ENCODE measurements at places on chromosomes 13 and 19.

DNA sequence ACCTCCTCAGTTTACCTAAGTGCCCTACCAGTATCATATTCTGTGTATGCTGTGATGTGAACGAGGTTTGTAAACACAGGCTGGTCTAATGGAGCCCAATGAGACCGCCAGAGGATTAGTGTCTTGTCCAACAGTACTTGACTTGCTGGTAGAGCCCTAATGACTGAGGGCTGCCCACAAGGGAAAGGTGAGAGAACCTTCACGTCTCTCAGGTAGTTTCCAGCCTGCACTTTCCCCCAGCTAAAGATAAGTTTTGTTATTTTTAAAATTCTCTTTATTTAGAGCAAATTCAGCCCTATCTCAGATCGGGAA lies 498 bp upstream of the RBM26 start:
- no peak for DNase-seq

DNA sequence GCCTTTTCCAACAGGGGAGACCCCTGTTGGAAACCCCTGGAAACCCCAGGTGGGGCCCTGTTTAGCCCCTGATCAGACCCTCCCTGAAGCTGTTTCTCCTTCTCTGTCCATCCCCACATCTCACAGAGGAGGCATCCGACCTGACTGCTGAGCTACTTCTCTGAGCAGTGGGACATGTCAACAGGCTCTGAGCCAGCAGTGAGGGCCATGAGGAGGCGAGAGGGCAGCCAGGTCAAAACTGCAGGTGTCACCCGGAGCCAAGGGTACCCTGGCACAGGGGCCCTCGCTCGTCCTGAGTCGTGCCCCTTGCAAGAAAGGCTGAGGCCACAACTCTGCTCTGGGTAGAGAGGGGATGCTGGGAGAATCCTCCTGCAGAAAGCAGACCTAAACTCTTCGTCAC lies 13.6 kb downstream of the PEPD start:
- DNase-seq: no peak

GRCh38 chr19:14368011-14368513 lies 13.2 kb upstream of the ADGRE5 start:
- DNase-seq: no peak

DNA sequence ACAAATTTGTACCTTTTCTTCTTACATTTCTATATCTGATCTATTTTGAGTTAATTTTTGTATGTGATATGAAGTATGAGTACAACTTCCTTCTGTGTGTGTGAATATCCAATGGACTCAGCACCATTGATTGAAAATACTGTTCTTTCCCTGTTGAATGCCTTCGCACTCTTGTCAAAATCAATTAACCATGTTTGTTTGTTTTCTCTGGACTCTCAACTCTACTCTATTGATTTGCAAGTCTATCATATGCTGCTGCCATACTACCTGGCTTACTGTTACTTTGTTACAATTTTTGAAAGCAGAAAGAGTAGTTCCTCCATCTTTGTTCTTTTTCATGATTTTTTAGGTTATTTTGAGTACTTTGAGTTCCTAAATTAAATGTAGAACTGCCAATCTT lies 1437.4 kb upstream of the SPRY2 start:
- DNase-seq: no peak

DNA sequence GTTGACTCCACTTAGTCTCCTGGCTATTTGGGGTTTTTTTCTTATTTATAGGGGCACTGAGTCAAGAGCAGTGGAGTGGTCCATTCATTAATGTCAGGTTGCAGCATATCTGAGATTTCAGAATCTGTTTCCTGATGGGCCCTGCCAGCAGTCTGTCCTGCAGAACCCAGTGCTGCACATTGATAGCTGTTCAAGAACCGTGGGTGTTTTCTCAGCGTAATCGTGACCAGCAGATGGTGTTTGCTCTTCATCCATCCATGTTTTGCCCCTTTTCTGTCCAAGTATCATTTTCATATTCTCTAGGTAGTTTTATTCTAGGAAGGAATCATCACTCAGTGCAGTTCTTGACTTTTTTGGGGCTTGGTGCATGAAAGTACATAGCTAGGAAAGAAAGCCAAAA lies 166.5 kb downstream of the ATP8A2 start:
- DNase-seq: no peak

DNA sequence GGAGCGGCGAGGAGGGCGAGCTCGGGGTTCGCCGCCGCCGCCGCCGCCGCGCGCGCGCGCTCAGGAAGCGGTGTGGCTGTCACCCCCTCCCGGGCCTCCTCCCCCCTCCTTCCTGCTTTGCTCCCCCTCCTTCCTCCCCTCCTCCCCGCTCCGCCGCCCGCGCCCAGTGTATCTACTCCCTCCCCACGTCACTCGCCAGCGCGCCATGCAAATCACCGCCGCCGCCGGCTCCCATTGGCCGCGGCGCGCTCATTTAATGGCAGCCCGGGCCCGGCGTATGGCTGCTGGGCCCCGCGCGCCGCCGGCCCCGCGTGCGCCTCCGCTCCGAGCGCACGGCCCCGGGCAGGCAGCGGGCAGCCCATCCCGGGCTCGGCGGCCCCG lies 335 bp upstream of the SOX1 start:
- DNase-seq: no peak

DNA sequence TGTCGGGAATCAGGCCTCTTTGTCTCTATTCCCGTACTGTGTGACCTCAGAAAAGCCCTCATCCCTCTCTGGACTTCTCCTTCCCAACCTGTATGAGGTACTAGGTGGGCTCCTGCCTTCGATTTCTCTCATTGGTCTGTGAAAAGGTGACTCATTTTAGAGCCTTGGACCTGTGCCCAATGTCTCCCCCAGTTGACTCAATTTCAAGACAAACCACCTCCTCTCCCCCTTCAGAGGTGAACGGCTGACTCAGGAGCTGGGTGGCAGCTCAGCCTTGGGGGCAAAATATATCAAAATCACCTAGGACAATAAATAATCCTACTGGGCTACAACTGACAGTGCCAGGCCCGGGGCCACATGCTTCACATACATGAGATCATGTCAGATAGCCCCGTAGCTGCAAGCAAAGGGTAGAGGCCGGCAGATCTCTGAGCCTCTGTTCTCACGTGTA lies 630 bp downstream of the COQ8B start:
- no peak for DNase-seq

GRCh38 chr13:28047757-28048388 lies 52.5 kb downstream of the FLT3 start:
- no peak for DNase-seq

DNA sequence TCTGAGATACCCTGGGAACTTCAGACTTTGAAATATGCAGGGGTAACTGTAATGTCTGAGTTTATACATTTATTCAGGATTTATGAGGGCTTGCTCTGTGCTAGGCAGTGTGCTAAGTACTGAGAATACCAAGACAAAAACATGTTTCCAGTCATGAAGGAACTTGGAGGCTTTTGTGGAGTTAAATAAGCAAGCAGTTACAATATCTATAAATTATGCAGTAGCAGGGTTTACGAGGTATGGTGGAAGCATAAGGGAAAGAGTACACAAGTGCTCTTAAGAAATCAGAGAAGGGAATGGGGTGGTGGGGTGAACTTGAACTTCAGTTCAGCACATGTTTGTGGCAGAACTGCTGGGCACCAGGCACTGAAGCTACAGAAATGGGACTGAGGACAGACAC lies 28.0 kb downstream of the MAB21L1 start:
- no peak for DNase-seq

DNA sequence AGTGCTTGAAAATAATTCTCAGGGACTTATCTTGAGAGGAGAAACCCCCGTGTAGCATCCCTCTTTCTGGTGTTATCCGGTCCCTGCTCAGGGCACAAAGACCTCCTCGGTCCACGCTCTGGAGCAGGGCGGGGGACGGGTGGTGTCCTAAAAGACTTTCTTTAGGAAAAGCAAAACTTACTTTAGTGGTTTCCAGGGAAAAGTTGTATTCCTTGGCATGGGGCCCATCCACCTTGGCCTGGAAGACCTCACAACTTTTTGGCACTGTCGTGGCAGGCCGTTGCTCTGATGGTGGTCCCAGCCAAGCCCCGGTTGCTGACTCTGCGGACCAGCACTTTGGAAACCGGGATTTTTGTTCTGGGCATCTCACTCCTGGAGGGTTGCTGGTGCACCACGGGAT lies 2.7 kb downstream of the AMER2 start:
- DNase-seq: no peak

DNA sequence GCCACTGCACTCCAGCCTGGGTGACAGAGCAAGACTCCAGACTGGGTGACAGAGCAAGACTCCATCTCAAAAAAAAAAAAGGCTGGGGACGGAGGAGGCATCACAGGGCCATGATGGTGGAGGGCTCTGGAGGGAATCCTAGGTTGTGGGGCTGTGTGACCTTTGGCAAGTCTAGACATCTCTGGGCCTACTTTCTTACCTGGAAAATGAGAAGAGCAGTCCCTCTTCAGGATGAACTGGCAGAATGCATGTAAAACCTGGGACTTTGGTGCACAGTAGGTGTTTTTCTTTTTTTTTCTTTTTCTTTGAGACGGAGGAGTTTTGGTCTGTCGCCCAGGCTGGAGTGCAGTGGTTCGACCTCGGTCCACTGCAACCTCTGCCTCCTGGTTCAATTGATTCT lies 13.7 kb downstream of the CIB3 start:
- DNase-seq: no peak

- no peak for DNase-seq
Measured at GRCh38 chr19:50628146-50628545, 11.5 kb downstream of the SYT3 start.

DNA sequence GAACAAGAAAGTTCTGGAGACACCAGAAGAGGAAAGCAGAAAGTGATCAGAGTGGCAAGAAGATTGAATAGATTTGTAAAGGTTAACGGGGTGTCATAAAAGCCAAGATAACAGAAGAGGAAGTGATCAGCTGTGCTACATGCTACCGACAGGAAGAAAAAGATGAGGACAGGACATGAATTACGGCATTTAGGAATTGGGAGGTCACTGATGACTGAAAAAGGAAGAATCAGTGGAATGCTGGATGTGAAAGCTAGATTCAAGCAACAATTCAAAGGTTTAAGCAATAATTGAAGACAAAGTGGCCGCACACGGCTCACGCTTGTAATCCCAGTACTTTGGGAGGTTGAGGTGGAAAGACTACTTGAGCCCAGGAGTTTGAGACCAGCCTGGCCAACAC lies 15.1 kb downstream of the ZNF160 start:
- DNase-seq: no peak

DNA sequence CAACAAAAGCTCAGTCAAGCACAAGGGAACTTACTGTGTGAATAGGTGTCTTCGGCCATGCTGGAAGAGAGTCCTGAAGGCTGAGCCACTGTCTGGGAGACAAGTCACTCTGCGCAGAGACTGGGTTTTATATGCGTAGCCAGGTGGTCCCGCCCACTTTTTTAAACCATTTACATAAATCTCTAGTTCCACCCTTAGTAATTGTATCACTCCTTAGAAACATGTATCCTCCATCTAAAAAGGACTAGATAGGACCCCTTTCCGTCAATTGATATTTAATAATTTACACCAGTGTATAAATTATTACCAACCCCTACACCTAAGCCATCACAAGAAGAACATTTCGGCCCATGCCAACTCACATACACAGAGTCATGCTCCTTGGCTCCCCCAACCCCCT lies at the start of gene DUXA:
Gene DUXA, minus strand, starts transcription at position 101 of the 400 bp plus-strand sequence. Its CDS starts 42 bp downstream, at position 59.
- no peak for DNase-seq

GRCh38 chr13:41919741-41920487 lies 41.0 kb downstream of the VWA8 start:
- no peak for DNase-seq

GRCh38 chr19:50202386-50202785 lies 1.0 kb upstream of the MYH14 start:
- DNase-seq: no peak

- no peak for DNase-seq
Measured at GRCh38 chr19:30653646-30654386, 281.6 kb downstream of the ZNF536 start.

- DNase-seq: no peak
Measured at GRCh38 chr19:3336680-3337523, 29.5 kb upstream of the NFIC start.

GRCh38 chr13:27997904-27998522 lies 9.5 kb upstream of the URAD start:
- DNase-seq: peak; percentile 57

- DNase-seq: no peak
Measured at GRCh38 chr13:83722443-83722842, 159.8 kb downstream of the SLITRK1 start.

DNA sequence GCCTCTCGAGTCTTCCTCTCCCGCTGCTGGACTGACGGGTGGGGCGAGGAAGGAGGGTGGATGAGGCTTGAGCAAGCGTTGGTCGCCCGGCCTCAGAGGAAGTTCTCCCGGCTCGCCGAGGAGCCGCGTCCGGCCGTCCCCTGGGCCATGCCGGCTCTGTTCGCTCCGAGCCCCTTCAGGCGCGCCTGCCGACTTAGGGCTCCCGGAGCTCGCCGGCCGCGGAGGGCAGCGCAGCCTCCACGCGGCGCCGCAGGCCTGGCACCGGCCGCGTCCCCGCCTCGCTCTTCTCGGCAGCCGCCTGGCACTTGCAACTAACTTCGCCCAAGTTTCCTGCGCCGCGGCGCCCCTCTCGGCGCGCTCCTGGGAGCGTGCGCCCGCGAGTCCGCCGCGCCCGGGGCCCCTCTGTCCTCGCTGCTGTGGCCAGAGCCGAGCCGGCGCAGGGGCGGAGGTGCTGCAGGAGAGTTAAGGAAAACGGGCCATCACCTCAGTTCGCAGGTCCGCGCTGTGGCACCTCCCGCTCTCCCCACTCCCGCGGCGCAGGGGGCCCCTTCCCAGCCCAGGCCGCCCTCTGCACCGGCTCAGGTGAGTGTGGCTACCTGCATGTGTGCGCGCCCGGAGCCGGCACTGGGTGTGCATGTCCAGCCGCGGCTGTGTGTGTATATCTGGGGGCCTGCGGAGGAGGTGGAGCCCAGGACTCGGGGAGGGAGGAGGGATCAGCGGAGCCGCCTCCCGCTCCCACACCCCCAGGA lies 641 bp upstream of the SOX21 start:
- no peak for DNase-seq

DNA sequence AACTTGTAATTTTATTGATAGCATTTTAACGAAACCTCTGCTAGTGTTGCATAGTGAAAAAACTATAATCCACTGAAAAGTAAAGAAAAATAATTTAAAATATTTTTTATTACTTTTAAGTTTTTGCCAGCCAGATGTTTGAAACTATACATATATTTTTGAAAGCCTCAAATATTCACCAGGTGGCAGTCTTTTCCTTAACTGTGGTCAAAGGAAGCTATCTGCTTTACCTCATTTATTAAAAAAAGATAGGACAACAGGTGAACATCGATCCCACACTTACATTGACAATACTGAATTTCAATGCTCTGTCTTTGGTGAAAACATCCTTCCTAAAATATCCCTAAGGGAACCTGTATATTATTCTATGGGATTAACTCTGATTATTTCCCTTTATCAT lies 100.5 kb downstream of the TRPC4 start:
- no peak for DNase-seq

- DNase-seq: no peak
Measured at GRCh38 chr19:1424192-1424955, 13.8 kb upstream of the RPS15 start.

Measured in SHP77 treated with DMSO at 0.1 percent for 48 hours (cell line).